ENCODE measurements at places on chromosomes 1 and 21.
A peak's percentile ranks its signal among the peaks of the same experiment; 100 is the strongest.

- DNase-seq: no peak
These were observed 24.8 kb downstream of the S1PR1 start for GRCh38 chr1:101261623-101262022.

GRCh38 chr1:46489638-46490405, at the start of gene DMBX1:
DMBX1 (plus strand) TSS chr1:46489836; CDS start chr1:46507011, 17,175 bp downstream.
- DNase-seq: peak; percentile 69

DNA sequence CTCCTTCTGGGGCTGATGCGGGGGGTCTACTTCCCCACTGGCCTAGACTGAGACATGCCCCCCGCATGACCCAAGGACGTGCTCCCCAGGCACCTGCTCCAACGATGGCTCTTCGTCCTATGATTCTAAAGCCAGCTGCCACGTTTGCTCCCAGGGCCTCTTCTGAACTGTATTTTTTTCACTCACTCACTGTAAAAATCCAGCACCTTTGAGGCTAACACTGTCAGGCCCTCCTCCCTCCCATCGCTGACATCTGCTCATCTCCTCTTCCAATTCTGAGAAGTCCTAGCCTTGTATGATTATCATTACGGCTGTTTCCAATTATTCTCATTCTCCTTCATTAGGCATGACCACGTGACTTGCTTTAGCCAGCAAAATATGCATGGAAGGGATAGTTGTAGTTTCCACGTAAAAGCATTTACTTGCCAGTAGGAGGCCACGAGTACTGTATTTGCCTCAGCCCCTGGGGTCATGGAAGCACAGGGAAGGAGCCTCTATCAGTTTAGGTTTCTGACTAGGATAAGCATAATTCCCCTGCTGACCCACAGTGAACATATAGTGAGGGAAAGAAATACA, 19.1 kb upstream of the EDN2 start:
- no peak for DNase-seq

DNA sequence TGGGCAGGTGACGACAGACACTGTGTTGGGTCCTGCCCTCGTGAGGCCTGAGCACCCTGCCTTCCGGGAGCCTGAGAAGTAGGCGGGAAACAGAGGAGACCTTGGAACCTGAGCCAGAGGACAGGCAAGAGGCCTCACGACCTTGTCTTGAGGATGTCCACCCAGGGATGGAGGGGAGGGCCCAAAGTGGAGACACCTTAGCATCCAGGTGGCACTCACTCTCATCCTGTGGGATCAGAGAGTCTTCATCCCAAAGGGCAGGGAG, 347.2 kb downstream of the NPHP4 start:
- no peak for DNase-seq

- peak; percentile 16 for DNase-seq
These were observed 42.0 kb upstream of the MTF1 start for GRCh38 chr1:37901191-37901892.

DNA sequence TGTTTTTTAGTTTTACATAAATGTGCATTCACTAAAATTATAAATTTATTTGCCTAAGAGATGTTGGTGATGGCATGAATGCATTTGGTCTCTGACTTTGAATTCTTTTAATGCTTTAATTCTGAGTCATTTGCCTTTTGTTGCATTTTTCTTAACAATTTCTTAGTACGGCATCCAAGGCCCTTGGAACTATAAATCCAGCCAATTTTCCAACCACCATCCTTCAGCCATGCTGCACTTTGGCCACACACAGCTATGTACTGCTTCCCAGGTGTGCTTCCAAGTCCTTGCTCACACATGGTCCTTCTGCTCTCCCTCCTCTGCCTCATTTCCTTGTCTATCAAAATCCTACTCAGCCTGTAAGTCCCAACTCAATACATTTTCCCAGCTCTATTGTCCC, 161.0 kb downstream of the DHRS3 start:
- no peak for DNase-seq

GRCh38 chr1:116130356-116130755, 19.2 kb downstream of the MAB21L3 start:
- DNase-seq: no peak

- no peak for DNase-seq
These were observed 93.2 kb downstream of the CCDC185 start for GRCh38 chr1:223486366-223486765.

- no peak for DNase-seq
These were observed 8.4 kb downstream of the ETNK2 start for GRCh38 chr1:204143276-204144041.

DNA sequence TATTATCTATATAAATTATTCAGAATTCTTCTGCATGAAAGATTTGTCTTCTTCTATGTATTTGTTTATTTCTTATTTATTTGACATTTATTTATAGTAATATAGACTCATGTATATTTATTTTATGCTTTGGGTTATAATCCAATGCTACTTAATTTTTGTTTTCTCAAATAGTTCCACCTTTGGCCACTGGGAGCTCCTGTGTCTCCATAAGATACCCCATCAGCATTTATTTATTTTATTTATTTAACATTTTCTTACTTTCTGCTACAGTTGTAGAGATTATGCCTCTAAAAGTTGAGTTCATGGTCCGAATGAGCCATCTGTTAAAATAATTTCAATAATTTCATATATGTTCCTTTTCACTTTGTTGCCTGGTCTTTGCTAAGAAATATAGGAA, 289.4 kb downstream of the ADGRL2 start:
- no peak for DNase-seq

- no peak for DNase-seq
These were observed 92.1 kb upstream of the POU3F1 start for GRCh38 chr1:38138498-38139233.

GRCh38 chr1:245558069-245558468, 403.3 kb downstream of the KIF26B start:
- DNase-seq: no peak

DNA sequence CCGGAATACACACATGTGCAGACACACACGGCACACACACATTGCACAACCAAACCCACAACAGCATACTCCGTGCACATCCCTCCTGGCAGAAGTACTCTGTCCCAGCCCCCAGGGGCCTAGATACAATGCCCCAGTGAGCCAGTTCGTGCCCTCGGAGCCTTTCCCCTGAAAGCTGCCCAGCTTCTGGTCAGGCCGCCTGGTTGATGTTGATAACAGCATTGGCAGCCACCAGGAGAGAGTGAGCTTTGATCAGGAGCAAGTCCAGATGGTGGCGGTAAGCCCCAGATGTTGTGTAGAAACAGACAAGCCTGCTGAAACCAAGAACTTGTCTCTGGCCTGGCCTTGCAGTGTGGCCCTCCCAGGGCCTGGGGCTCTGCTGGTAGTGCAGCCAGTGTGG, 109.1 kb downstream of the GRIK3 start:
- DNase-seq: no peak

DNA sequence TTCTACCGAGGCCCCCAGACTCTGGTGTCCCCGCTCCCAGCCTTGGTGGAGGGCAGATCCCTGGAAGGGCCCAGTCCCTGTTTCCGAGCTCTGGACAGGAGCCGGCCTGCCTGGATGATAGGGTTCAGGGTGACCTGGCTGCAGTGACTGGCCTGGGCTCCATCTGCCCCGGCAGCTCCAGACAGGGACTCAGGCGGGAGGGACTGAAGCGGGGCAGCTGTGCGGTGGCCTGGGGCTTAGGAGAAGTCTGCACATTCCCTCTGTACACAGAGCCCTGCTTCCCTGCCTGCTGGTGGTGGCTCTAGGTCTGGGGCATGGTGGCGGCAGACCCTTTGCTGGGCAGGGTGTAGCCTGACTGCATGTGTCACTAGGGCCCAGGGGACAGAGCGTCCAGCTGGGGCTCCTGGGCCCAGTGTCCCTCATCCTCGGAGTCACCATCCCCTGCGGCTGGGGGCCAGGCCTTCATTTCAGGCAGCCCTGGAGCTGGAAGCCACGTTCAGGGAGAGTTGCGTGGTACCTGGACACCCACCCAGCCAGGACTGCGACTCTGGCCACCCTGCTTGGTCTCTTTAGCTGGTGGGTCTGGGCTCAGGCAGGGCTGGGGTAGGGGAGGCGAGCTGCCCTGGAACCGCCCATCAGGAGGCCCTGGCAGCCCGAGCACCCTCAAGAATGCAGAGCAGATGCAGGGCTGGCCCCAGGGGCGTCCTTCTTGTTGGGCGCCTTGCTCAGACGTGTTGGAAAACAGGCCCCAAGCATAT, 9.6 kb downstream of the ARHGEF16 start:
- no peak for DNase-seq

DNA sequence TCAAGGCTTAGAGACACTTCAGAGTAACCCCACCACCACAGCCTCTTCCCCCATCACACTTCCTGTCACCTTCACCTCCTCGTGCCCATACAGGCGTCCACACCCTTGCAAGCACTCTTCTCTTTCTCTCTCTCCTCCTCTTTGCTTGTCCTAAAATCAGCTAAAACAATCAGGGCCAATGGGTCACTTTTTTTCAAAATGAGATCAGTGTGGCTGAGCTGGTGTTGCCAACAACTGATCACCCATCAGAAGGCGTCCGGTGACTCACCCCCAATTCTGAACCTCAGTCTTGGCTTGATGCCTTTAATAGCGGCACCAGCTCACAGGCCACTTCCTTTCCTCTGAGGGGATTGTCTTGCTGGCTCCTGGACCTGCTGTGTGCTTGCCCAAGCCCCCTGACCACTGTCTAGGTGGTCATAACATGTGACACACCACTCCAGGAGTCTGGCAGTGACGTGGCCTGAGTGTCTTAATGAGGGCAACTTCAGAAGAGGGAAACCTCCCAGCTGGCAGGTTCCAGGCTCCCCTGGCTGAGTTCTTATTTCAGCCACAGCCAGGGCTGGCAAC, 1.6 kb downstream of the DRAXIN start:
- DNase-seq: no peak

DNA sequence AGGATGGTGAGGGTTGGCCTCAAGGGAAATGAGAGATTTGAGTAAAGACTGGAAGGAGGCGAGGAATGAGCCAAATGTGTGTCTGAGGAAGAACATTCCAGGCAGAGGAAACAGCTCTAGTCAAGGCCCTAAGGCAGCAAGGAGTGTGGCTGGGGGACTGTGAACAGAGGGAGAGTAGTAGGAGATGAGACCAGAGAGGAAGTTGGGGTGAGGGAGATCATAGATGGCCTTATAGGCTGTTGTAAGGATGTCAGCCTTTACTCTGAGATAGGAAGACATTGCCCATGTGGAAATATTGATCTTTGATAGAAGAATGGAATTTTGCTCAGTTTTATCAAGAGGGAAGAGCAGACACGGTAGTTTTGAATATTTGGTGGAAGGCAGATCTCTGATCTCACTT, 55.2 kb upstream of the ARTN start:
- DNase-seq: no peak

- DNase-seq: no peak
These were observed 918.8 kb upstream of the TMPRSS15 start for GRCh38 chr21:19322360-19322759.

DNA sequence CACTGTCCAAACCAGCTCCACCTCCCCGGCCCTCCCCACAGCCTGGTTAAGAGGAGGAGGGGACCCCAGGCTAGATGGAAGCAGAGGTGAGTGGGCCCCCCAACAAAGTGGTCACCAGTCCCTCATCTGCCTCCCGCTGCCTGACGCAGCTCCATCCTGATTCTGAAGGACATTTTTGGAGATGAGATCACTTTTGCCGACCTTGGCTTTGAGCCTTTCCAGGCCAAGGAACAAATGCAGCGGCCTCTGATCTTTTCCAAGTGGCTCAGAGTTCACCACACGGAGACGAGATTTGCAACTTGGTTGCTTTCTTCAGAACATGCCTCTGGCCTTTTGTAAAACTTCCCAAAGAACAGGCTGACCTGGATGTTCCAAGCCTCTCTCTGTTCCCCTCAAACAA, 223.1 kb downstream of the NPHP4 start:
- DNase-seq: no peak

- no peak for DNase-seq
These were observed 748.9 kb downstream of the PLA2G4A start for GRCh38 chr1:187577610-187578009.

- DNase-seq: no peak
These were observed 12.4 kb upstream of the BCAR3 start for GRCh38 chr1:93694039-93694438.

GRCh38 chr1:217562229-217562878, 68.5 kb downstream of the GPATCH2 start:
- no peak for DNase-seq

- no peak for DNase-seq
These were observed 142.1 kb downstream of the DPYD start for GRCh38 chr1:97778718-97779117.

- DNase-seq: peak; percentile 67
These were observed 68.1 kb downstream of the RPS6KA1 start for GRCh38 chr1:26597629-26598039.

GRCh38 chr21:26457817-26458216, 115.3 kb downstream of the CYYR1 start:
- DNase-seq: no peak

DNA sequence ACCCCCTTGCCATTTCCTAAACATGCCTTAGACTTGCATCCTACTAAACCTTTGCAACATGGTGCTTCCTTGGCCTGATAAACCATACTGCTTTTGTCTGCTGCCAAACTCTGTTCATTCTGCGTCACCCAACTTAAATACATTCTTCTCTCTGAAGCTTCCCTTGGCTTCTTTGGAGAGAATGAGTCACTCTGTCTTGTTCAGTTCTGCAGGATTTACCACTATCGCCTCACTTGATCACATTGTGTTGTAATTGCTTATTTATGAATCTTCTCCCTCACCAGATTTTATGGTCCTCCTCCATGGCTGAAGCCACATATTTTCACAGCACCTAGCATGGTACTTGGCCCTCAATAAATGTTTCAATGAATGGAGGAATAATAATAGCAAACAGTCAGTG, 21.7 kb upstream of the TUT4 start:
- no peak for DNase-seq

GRCh38 chr1:66353257-66353656, 180.7 kb upstream of the SGIP1 start:
- DNase-seq: no peak

- DNase-seq: no peak
These were observed 29.5 kb upstream of the SLC44A3 start for GRCh38 chr1:94790670-94791069.

GRCh38 chr1:33336580-33336979, 15.7 kb upstream of the A3GALT2 start:
- DNase-seq: no peak

- DNase-seq: no peak
These were observed 1292.6 kb downstream of the BRINP3 start for GRCh38 chr1:189185097-189185496.

DNA sequence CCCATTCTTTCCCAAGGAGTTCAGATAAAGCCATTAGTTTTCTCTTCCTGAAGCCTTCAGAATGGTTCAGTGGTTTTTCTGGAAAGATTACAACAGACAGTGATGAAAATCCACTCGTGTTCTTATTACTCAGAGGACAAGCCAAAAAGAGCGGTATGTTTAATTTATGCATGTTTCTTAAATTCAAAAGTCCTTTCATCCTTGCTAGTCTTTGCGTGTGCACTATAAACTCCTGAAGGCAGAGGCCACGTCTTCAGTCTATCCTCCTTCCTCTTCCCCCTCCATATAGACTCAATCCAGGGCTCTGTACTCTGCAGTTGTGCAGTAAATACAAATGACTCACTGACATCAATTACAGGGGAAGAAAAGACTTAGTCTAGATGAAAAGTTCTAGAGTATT, 409.2 kb upstream of the PLXNA2 start:
- no peak for DNase-seq

DNA sequence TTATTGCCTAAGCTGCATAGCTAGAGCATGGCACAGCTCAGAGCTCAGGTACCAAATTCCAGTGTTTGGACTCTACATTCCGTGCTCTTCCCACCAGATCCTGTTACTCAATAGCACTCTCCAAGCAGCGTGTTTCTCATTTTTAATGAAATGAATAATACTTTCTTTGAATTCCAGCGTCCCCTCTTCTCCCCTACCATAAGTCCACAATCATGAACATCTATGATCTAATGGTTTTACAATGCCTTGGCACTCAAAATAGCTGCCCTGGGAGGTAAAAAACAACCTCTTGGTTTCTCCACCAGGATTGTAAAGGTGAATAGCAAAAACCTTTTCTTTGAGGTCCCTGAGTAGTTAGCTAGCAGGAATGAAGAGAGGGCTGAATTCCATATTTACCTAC, 480.0 kb upstream of the PKN2 start:
- no peak for DNase-seq

All from germinal center (tissue), 1 donor.